ENCODE measurements at places on chromosomes 11 and 22.

DNA sequence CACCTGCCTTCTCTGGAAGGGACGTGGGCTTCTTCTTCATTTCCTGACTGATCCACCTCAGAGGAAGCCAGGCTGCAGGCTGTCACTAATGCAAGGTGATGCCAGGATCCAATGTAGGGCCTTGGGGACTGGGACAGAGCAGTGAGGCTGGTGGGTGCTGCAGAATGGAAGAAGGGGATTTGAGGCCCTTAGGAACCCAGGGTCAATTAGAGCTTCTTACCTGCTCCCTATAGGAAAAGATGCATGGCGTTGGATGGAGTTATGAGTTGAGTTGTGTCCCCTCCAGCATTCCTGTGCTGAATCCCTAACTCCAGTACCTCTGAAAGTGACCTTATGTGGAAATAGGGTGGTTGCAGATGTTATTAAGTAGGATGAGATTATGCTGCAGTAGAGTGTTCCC is 190.4 kb downstream of the MIAT start:
- no peak for DNase-seq

DNA sequence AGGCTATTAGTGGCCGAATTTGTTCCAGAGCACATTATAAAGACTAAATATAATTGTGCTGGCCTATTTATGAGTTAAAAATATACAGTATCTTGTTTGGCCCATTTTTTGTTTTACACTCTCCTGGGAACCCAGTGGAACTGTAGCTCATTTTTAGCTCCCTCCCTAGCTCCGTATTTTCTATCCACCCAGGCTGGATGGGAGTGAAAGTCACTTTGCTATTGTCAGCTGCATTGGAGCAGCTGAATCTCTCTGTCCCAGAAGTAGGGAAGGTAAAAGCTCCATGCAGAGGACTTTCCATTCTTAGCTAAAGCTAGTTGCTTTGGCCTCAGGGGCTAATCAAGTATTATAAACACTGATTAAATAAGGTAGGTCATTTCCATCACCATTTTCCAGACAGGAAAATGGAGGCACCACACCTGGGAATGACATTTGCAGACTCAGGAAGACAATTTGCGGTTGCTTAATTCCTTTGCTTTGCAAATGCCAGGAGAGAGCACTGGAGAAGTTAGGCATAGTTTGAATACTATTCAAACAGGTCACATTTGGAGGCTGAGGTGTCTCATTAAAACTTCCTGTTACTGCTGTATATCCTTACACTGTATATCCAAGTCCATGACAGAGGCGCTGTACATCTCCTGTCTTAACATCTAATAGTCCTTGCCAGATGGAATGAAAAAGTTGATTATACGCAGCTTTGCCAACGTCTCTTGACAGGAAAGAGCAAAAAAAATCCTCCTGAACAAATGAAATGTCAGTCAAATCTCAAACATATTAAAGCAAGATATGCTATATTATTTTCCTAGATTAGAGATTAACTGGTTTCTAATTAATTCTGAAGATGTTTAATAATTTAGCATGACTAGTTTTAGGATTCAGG is 338.1 kb upstream of the KIRREL3 start:
- DNase-seq, result no peak

DNA sequence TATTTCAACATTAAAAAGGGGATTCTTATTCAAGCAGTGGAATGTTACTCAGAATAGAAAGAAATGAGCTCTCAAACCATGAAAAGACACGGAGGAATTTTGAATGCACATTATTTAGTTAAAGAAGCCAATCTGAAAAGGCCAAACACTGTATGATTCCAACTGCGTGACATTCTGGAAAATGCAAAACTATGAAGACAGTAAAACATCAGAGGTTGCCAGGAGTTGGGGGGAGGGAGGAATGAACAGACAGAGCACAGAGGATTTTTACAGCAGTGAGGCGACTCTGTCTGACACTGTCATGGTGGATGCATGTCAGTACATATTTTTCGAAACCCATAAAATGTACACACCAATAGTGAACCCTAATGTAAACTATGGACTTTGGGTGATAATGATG is 22.9 kb upstream of the THY1 start:
- DNase-seq, result no peak

DNA sequence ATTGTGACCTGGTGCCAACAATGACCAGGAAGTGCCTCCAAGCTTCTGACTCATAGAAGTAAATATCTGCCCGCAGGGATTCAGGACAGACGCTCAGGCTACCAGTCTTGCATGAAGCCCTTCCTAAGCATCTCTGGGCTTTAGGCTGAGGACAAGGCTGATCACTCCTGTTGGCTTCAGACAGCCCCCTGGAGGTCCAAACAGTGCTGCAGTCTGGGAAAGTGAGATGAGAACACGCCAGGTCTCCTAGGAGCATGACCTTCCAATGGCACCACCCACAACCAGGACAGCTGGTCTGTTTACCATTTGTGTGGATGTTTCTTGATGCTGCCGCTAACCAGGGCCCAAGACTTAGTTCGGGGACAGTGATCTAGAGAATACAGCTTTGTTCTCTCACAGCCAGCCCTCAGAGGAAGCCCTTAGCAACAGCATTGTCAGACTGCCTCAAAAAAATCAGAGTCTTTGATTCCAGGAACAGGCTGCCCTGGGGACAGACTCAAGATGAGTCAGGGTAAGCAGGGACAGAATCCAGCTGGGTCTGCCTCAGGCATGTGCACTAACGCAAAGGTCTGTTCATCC is 111.2 kb downstream of the ZNF280B start:
- no peak for DNase-seq

- DNase-seq, result no peak
Observed at GRCh38 chr11:7545611-7546010, 31.8 kb downstream of the PPFIBP2 start.

- no peak for DNase-seq
Observed at GRCh38 chr11:70038034-70038834, 39.9 kb upstream of the ANO1 start.

DNA sequence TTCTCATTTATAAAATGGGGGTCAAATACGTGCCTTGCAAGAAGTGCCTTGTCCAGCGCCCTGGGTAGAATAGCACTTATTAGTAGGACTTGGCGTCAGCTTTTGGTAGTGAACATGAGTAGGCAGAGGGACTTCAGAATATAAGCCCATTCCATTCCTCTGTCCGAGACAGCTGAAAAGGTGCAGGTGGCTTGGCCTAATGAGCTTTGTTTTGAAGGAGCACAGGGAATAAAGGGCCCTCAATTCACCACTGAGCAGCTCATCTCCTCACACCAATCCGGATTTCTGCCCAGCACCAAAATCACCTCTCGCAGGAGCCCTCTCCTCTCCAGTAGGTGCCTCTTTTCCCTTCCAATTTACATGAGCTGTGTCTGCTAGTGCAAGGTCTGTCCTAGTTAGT is 91.2 kb downstream of the DSCAML1 start:
- DNase-seq, result no peak

- DNase-seq, result no peak
Observed at GRCh38 chr22:41900652-41901312, 14.1 kb downstream of the SHISA8 start.

DNA sequence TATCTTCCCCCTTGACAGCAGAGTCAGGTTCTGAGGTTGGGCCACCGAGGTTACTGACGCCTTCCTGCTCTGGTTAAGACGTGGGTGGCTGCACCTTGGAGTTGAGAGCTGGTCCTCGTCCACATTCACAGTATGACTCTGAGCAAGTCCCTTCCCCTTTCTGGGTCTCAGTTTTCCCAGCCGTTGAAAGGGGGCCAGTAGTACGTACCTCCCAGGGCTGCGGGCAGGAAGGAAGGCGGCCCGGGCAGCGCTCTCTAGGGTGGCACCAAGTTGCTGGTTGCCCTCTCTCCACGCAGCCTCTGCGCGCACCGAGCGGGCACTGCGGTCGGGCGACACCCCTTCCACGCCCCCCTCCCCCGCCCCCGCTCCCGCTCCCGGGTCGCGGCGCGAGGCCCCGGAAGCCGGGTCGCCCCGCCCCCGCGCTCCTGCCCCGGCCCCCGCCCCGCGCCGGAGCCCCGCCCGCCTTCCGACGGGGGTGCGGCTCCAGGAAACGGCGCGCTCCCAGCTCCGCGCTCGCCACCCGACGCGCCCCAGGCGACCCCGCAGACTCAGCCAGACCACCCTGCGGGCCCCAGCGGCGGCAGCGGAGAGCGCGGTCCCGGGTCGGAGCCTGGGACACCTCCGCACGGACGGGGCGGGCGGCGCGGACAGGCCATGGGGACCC is at the start of gene EHBP1L1:
TSS of gene EHBP1L1 (plus strand) at position 486 of the 664 bp plus-strand sequence. CDS start 250 bp downstream, outside the sequence.
- DNase-seq, result peak; percentile 94

DNA sequence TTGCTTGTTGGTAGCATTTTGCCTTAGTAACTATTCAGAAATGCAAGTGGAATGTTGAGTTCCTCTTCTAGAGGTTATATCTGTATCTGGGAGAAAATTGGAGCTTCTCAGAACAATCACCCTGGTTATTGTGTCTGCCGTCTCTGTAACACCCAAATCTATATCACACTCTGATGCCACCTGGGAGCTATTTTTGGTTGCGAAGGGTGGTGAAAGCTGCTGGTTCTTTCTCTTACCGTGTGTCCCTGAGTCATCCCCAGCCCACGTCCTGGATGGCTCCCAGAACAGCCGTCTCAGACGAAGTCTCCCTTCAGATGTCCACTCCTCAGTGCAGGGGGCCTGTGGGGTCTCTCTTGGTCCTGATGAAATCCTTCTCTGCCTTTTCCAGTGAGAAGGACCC is 83.5 kb downstream of the C22orf31 start:
- DNase-seq, result peak; percentile 46

- no peak for DNase-seq
Observed at GRCh38 chr11:121478895-121479697, 26.3 kb upstream of the SORL1-AS1 start.

DNA sequence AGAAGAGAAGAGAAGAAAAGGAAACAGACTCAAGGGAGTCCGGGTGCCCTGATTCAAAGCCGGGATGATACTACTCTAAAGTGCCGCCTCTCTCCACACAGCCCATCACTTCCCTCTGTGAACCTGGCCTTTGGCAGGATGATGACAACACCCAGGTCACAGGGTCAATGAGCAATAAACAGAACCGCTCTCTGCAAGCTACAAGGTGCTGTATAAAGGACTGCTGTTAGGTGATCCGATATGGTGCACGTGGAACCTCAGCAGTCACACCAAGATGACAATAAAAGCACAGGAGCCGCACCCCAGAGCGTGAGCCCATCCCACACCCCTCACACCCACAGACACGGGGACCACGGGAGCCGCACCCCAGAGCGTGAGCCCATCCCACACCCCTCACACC is 10.7 kb downstream of the TTLL1 start:
- DNase-seq, result no peak

- DNase-seq, result peak; percentile 93
Observed at GRCh38 chr11:59550842-59551658, 39.7 kb downstream of the OR4D9 start.

- DNase-seq, result no peak
Observed at GRCh38 chr11:69178819-69179482, 23.2 kb downstream of the SMIM38 start.

- no peak for DNase-seq
Observed at GRCh38 chr11:118532091-118532490, 1.1 kb downstream of the TMEM25 start.

- no peak for DNase-seq
Observed at GRCh38 chr11:12329169-12329568, 48.2 kb upstream of the PARVA start.

DNA sequence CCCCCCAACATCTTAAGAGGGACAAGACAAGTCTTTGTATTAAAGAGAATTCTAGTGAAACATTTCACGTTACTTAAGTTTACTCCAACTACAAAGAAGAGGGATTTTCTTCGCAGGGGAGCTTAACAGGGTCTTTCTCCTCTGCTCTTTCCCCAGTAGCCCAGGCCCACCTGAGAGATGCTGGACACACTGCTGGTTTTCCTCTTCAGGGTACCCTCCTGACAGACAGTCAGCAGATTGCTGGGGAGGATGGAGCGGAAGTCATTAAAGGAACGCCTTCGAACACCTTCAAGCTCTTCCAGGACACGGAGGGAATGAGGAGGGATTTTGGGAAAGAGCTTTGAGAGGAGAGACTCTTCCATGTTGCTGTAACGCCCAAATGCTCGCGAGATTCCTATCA is 39.1 kb downstream of the PI4KA start:
- no peak for DNase-seq

DNA sequence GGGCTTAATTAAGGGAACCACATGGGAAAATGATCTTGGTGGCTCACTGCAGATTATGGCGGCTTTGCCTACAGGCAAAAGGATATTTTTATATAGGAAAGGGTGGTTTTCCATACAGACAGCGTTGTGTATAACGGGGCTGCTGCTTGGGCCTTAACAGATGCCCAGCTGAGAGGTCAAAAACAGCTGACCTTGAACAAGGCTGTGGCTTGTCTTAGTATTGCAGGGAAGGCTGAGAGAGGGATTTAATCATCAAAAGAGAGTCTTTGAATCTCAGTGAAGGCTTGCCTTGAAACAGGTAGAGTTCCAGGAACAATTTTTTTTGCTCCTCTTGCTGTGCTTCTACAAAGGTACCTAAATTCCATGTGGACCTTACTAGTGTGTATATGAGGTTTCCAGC is 301.6 kb upstream of the C11orf87 start:
- no peak for DNase-seq

- no peak for DNase-seq
Observed at GRCh38 chr11:65789230-65790103, 2.6 kb downstream of the OVOL1 start.

GRCh38 chr11:19091366-19091765 is 25.6 kb upstream of the ZDHHC13 start:
- DNase-seq, result no peak

- no peak for DNase-seq
Observed at GRCh38 chr11:109730669-109731068, 308.7 kb downstream of the C11orf87 start.

GRCh38 chr22:27786291-27786932 is 15.1 kb downstream of the MN1 start:
- DNase-seq, result no peak

DNA sequence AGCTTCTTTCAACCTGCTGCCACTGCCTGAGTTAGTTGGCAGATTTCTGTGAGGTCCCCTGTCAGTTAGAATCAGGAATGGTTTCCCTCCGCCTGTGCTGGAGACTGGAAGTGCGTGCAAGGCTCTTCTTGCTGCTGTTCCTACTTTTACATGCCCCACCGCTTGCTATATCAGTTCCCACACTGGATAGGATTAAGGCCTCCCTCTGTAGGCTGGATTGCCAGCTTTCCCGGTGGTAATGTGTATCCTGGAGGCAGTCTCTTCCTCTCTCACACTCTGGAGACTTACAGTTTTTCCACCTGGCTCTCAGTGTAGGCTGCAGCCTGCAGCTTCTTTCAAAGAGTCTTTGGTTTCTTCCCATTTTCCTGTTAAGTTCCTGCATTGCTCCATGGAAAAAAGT is 66.5 kb downstream of the ARHGAP42 start:
- no peak for DNase-seq

DNA sequence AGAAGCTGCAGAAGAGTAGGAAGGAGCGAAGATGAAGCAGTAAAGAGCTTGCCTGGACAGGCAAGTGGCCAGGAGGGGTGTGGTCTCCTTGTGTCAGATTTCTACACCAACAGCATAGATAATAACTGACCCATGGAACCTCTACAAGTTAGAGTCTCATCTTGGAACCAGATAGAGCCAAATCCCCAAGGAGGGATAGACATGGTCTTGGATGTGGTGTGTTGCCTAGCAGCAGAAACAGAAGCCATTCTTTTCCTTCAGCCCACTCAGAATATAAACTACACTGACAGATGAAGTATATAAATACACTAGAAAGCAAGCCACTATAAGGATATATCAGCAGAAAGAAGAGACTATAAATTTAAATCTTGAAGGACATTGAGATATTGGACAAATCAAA is 4.3 kb upstream of the CARD16 start:
- DNase-seq, result no peak

All from RPMI8226 (cell line).